ENCODE measurements at places on chromosomes 5 and 9.

DNA sequence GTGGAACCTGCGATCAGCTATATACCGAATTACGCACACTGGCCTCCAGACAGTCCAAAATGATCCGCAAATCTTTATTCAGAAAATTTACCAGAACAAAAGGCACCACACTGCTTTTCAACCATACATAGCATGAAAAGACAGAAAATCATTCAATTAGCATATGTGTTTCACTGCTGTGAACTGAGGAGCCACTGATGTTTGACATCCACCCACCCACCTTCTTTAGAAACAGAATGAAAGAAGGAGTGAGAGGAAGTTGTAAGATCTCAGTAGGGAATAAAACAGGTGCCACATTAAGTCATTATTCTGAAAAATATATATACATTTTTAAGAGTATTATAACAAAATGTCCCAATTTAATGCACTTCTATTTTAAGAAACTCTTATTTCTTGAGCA is 156.8 kb downstream of the NFIB start:
- DNase-seq, result no peak

GRCh38 chr5:179265514-179266290 is 79.6 kb downstream of the ADAMTS2 start:
- no peak for DNase-seq

GRCh38 chr9:134793288-134794188 is 87.1 kb upstream of the FCN2 start:
- no peak for DNase-seq

DNA sequence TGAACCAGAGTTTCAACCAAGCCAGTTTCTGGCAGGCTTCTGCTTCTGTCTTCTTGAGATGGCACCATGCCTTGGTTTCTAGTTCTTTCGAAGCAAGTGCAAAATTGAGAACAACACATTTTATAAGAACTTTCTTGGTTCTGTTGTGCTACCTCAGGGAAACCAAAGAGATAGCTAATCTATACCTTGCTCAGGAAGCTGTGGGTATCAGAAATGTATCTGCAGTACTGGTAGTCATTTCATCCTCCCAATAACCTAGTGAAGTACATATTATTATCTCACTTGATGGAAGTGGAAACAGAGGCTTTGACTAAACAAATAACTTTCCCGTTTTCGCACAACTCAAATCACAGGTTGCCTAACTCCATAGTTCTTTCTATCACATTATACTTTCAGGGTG is 246.6 kb downstream of the ENC1 start:
- no peak for DNase-seq

Data from SHP77 (cell line).